NCI-H748 treated with DMSO at 0.1 percent for 48 hours (cell line): ENCODE measurements at places on chromosomes 6 and 20.
A peak's percentile ranks its signal among the peaks of the same experiment; 100 is the strongest.

- no peak for DNase-seq
These were observed 27.4 kb upstream of the KHDC1 start for GRCh38 chr6:73290435-73290834.

DNA sequence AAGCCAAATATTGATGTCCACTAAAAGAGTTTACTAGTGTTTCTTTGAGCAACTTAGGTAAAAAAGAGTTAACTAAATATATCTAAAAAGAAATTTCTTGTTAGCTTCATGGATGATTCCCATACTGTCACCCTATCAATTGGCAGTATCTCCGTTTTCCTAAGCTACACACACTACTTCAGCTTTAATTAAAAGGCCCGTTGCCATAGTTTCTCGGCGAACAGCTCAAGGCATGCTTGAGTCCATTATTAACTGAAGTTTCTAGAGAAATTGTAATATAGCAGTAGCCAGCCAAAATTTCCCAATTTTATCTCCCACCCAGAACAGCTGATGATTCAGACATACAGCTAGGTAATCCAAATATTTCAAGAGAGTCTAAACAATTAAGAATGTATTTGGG, 20.0 kb upstream of the BEND6 start:
- DNase-seq: no peak

- DNase-seq: peak; percentile 71
These were observed 123.0 kb downstream of the SLC16A10 start for GRCh38 chr6:111210194-111210728.

DNA sequence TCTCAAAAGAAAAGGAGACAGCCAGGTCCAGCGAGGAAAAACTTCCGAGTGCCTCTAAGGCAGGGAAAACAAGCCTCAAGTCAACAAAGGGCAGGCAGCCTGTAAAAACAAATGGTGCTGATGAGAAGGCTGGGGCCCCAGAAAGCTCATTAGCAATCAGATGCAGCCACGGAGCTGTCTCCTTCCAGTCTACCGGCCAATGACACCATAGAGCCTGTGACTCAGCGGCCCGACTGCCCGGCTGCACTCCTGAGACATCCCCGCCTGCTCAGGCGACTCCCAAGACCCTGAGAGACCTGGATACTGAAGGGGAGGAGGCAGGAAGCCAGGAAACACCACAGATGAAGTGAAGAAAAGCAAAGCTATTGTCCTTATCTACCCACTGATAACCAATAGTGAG, 120.1 kb upstream of the HDDC2 start:
- no peak for DNase-seq

- DNase-seq: no peak
These were observed 51.9 kb downstream of the AKAP12 start for GRCh38 chr6:151291722-151292059.

GRCh38 chr6:37135835-37136694, 33.9 kb upstream of the PIM1 start:
- no peak for DNase-seq

- no peak for DNase-seq
These were observed 64.5 kb downstream of the LIN28B start for GRCh38 chr6:105021399-105021798.

DNA sequence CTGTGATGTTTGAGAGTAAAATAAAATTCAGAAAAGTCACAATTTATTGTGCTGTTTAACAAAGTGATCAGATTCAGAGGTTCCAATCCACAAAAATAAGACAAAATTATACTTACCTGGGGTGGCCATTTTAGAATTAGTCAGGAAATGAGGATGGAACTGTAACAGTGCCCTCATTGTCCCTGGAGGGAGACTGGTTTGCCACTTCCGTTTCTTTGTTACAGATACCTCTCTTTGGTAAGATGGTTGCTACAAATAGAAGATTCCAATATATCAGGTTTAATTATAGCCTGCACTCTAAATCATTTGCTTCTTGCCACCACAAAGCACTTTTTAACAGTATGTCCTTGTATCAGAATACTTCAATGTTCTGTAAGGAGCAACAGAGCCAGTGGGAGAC, 95.6 kb downstream of the CTNNBL1 start:
- DNase-seq: no peak

DNA sequence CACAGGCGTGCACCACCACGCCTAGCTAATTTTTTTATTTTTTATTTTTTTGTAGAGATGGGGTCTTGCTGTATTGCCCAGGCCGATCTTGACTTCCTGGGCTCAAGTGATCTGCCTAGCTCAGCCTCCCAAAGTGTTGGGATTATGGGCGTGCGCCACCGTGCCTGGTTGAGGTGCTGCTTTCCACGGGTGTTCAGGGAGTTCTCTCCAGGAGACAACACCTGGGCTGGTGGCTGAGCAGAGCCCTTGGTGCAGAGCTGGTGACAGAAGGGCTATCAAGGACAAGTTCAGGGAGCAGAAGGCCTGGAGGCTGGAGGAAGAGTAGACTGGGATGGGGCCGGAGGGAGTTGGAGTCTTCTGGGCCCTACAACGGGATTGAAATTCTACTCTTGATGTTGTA, 34.6 kb downstream of the TFAP2C start:
- no peak for DNase-seq

DNA sequence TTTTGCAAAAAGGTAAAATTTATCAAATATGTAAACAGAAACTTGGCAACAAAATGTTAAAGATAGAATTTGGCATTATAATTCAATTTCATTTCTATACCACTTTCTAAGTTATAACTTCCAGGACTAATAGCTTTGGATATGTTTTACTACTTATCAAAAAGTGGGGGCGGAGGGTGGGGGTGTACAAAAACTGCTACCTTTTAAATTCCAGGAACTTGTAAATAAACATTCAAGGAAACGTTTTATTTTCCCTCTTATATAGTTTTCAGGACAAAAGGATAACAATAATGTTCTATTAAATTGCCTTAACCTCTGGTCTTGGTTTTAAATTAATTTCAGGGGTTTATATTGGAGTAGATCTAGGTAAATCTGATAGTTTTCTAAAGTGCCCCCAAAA, 103.8 kb downstream of the DST start:
- no peak for DNase-seq

DNA sequence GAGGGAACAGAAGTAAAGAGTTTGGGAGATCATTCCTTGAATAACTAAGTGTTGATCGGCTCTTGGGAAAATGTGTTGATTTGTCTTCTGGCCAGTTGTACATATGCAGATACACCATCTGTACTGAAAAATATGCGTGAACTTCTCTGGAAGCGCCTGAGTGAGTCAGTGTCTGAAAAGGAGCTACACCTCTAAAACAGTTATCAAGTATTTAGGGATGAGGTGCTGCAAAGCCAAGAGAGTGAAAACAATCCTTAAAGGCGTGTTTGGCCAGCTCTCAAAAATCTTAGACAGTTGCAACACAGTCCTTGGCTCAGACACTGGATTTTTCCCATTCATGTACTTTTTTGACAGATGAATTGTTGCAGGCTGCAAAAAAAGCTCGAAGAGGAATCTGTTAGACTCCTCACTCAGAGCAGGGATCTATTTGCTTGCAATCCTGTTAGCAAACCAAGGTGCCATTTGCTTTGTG, 61.3 kb downstream of the BMP6 start:
- no peak for DNase-seq

- no peak for DNase-seq
These were observed 20.7 kb downstream of the GATA5 start for GRCh38 chr20:62454904-62455636.

DNA sequence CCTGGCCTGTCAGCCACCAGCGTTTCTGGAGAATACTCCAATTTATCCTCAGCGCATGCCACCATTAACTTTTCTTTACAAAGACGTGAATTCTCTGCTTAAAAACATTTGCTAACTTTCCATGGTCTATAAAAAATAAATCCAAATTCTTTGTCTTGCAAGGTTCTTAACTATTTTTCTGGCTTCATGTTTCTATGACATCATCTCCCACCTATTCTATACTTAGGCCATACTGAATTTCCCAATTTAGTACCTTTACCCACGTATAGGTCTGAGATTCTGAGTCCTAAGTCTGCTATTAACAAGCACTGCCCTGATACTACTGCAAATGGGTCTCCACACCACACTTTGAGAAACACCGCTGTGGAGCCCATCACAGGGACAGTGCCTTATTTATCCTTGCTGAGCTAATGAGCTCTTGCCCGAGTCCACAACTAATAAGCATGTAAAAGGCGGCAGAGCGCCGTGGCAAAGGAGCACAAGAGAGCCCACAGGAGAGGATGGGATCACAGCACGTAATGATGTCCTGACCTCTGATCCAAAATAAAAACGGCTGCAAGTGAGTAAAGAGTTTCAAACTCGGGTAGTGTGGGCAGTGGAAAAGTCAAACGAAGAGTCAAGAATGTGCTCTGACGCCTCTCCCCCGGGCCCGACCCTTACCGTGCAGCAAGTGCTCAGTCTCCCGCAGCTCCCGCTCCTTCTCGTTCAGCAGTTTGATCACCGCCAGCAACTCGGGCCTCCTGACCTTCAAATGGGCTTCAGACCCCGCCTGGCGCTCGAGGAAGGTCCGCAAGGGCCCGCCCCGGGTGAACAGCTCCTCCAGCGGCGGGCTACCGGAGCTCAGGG, 519 bp downstream of the MTRF1L start:
- no peak for DNase-seq

GRCh38 chr6:21393441-21394165, 199.9 kb upstream of the SOX4 start:
- no peak for DNase-seq

DNA sequence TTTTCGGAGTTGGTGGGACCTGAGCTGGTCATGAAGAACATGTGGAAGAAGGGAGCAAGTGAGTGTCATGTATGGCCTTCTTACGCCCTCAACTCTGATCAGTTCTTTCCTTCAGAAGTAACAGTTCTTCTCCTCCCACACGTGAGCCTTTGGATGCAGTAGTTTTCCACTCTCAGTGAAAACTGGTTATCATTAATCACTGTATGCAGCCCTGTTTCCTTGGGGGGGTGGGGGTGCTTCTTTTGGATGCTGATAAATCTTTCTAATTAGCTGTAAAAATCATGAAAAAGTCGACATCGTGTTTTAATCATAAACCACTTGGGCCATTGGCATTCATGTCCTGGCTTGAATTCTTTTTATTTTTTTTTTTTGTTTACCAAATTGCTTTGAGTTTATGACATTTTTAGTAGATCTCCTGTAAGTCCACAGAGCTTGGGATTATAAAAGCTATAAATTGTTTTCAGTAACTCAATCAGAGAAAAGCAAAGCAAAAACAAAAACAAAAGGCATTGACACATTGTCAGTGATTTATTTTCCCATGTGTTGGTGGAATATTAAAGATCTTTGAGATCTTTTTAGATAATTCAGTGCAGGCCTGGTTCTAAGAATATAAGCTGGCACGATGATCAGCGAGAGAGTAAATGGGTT, 84.8 kb downstream of the TRMT11 start:
- DNase-seq: no peak
